Activated CD8-positive, alpha-beta memory T cell treated with anti-CD3 and anti-CD28 coated beads, Interleukin-2, amount 50 U/mL, for 4 hours (primary cell): ENCODE measurements at places on chromosomes 3 and 15.

DNA sequence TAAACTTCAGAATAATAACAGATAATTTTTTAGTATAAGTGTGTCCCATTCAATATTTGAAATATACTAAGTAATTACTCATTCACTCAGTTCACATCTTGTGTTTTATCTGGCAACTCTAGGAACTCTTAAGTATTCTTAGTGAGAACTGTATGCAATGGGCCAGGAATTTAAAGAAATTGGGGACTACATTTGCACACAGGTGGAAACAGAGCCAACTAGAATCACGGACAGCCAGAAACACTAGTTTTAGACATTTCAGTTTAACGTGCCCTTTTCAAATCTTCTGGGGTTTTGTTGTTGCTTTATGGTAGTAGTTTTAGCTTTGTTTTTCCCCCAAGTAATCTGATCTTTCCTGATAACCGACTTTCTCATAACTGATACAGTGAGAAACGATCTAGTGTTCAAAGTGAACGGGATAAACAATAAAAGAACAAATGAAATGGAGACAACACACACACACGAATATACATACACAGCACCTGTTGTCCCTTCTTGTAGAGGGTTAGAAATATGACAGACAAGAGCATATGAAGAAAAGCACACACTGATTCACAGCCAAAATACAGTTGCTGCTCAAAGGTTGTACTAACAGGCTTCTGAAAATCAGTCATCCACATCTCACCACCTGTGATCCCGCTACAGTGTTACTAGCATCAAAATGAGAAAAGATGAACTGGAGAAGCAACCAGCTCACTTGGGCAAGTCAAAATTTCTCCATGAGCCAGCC is 167.0 kb downstream of the FMN1 start:
- no peak for DNase-seq

- DNase-seq: no peak
Measured at GRCh38 chr3:10177737-10178136, 13.0 kb downstream of the IRAK2 start.

- DNase-seq: no peak
Measured at GRCh38 chr3:121997372-121997771, 24.7 kb downstream of the ILDR1 start.

- DNase-seq: no peak
Measured at GRCh38 chr15:61916104-61916503, 144.1 kb downstream of the VPS13C start.

- DNase-seq: no peak
Measured at GRCh38 chr15:73380661-73381060, 11.9 kb upstream of the HCN4 start.

GRCh38 chr15:39488516-39488915 is 92.4 kb upstream of the THBS1 start:
- no peak for DNase-seq

GRCh38 chr3:172286548-172287148 is 161.6 kb downstream of the GHSR start:
- DNase-seq: no peak

GRCh38 chr3:23909341-23909740 is 7.4 kb downstream of the NKIRAS1 start:
- no peak for DNase-seq

- no peak for DNase-seq
Measured at GRCh38 chr3:43773273-43774094, 82.7 kb downstream of the ABHD5 start.

GRCh38 chr3:19221081-19221480 is 72.8 kb downstream of the KCNH8 start:
- no peak for DNase-seq

DNA sequence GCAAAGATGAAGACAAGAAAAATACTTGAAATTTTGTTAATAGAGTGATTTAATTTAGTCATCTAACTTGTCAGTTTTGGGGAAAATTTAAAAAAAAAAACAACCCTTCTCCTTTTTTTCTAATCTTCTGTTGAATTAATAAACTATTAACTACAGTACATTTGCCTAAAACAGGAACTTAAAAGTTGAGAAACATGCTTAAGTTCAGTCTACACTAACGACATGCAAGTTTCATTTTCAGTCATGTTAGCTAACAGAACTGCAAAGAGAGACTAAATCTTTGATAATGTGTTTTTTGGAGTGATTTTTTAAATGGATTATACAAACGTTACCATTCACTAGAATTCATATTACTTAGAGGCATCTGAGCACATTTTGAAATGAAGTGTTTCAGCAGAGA is 71.9 kb upstream of the MBNL1 start:
- DNase-seq: no peak

- DNase-seq: no peak
Measured at GRCh38 chr15:73773428-73773827, 20.3 kb upstream of the INSYN1 start.
